ENCODE measurements at places on chromosomes 1 and 21. TPM values are rescaled to one million over a fixed set of nuclear protein-coding genes. Genes with fewer than 3 reads are reported as not detected.

Gene EVA1C
- polyA plus RNA-seq: 46.6 TPM

Gene ALG6
- 14.2 TPM for polyA plus RNA-seq

Gene KCNJ15
- polyA plus RNA-seq: 0.63 TPM

Gene NBPF20
- 1.3 TPM for polyA plus RNA-seq

Gene MYBPH
- 0.04 TPM for polyA plus RNA-seq

Gene TMEM82
- polyA plus RNA-seq: not detected

Gene FCRL2
- 0.12 TPM for polyA plus RNA-seq

DNA sequence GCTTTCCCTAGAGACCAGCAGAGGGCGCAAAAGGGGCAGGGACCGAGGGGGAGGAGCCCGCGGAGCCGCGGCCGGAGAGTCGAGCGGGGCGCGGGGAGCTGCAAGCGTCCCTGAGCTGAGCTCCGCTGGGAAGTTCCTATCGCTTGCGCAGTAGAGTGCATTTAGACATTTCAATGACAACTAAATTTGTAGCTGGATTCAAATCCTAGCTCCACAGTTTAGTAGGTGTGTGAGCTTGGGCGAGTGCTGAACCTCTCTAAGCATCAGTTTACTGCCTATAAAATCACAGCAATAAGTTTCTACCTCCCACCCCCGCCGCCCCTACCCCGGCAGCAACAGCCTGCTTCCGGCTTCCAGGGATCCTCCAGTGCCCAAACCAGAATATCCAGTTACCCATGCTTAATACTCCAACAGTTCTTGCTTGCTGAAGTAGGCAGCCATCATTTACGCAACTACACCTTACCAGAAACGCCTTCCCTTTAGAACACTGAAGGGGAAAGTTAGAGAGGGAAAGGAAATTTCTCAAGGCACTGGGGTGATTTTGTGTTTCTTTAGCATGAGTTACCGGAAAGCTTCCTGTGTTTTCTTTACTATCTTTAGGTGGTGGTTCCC is 9.1 kb downstream of the TLR5 start:
- peak; percentile 89 for DNase-seq
- peaks cover 11% of the 10 kb centered on the region for H3K4me1 ChIP-seq
- H3K27ac ChIP-seq: peak overlapping the region; percentile 58
- H3K4me3 ChIP-seq: peak overlapping the region; percentile 41
- no peaks in the 10 kb centered on the region for H3K27me3 ChIP-seq
- H3K36me3 ChIP-seq: no peaks in the 10 kb centered on the region

DNA sequence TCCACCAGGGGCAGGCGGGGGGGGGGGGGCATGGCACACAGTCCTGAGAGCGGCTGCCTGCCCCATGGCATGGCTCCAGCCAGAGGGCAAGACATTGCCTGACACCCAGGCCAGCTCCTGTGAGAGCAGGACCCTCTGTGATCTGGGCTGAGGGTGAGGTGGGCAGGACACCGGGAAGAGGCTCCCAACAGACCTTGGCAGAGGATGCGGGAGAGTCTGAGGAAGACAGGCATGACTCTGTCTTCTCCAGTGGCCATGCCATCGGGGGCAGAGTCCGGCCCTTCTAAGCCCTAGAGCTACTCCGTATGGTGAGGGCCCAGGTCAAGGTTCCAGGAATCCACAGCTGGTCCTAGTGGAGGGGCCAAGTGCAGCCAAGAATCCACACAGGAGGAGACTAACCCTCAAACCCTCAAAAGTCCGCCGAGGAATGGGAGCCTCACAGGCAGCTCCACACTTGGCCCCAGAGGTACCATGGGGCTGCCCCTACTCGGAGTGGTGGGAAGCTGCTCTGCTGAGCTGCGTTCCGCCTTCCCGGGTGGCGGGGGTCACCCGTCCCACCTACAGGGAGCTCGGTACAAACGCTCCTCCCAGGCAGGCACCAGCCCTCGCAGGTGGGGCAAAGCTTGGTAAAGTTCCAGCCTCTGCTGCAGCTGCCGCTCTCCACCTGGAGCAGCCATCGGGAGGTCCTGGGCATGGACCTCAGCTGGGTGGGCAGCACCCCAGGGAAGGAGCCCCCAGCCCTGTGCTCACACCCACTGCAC is 6.5 kb downstream of the ACTRT2 start:
- H3K27me3 ChIP-seq: no peaks in the 10 kb centered on the region
- no peaks in the 10 kb centered on the region for H3K4me1 ChIP-seq
- DNase-seq: no peak

GRCh38 chr1:245433561-245433960 is 278.8 kb downstream of the KIF26B start:
- no peaks in the 10 kb centered on the region for H3K36me3 ChIP-seq
- H3K4me3 ChIP-seq: no peak overlapping the region
- no peak overlapping the region for H3K27ac ChIP-seq
- H3K4me1 ChIP-seq: no peaks in the 10 kb centered on the region
- DNase-seq: no peak
- H3K27me3 ChIP-seq: no peaks in the 10 kb centered on the region

DNA sequence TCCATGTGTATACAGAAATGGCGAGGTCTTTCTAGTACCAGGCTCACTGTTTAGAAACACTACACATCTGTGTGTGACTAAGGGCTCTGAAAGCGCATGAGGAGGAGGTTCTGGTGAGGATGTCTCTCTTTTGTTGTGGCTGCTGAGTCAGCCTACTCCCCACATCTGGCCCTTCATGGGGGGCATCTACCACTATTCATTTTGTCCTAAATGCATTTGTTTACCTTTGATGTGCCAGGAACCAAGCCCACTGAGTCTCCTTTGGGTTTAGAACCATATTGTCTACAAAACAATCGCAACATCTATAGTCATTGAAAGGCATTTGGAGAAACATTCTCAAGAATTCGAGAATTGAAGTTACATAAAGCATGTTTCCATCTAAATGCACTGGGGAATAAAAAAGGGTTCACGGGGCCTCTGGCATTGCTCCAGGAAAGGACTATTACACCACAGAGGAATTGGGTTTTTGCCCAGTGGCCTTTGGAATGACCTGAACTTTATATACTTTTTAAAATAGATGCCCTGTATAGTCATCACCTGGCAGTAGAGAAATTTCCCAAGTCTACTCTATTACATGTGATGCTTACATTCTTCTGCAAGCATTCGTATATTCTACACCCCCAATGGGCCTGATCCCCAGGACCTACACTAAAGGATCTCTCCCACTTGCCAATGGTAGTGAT is 35.1 kb upstream of the ADORA3 start:
- DNase-seq: no peak
- H3K27me3 ChIP-seq: no peaks in the 10 kb centered on the region
- no peaks in the 10 kb centered on the region for H3K4me1 ChIP-seq
- no peak overlapping the region for H3K4me3 ChIP-seq
- no peaks in the 10 kb centered on the region for H3K36me3 ChIP-seq

DNA sequence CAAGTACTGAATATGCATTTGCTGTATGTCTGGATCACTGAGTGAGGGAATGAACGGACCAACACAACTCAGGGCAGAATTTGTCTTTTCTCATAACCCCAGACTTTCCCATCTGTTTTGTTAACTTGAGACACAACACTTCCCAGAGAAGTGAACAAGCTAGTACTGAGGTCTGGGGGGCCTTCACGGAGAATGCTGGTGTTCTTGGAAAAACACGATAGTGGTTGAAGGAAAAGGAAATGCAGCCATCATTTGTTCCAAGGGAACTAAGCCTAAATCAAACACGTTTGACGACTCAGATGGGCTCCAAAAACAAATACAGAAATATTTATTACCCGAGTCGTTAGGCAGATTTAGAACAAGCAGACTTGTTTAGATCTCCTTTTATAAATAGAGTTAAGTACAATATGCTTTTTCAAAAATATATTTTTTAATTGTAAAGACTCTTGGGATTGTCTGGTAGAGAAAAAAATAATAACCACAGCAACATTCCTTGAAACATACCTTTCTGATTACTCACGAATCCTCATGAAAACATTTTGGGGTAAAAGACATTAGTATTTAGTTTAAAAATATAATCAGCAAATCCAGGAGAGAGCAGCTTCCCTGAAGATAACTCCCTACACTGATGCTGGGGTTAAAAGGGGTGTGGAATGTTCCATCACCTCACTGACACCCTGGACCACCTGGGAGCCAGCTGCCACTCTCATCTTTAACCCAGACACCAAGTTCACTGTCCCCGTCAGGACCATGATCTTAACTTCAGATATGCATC is 427.7 kb upstream of the RUNX1 start:
- H3K27ac ChIP-seq: no peak overlapping the region
- peaks cover 8% of the 10 kb centered on the region for H3K4me1 ChIP-seq
- no peaks in the 10 kb centered on the region for H3K36me3 ChIP-seq
- no peaks in the 10 kb centered on the region for H3K27me3 ChIP-seq
- no peak for DNase-seq

DNA sequence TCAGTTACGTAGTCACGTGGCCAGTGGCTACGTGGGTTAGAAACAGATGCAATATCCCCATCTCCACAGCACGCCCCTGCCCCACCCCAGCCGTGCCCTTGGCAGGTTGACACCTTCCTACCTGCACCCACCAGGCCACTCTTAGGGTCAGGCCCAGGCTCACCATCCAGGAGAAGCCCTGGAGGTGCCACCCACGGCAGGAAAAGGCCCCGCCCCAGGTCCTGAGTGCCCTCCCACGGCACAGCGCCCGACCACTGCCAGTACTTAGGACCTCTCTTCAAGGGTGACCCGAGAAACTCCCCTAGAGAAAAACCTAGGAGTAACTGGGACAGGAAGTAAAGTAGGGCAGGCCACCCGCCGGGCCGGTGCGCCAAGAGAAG is 1.5 kb downstream of the C1orf35 start:
- H3K36me3 ChIP-seq: no peaks in the 10 kb centered on the region
- H3K4me1 ChIP-seq: peaks cover 2% of the 10 kb centered on the region
- H3K4me3 ChIP-seq: peak overlapping the region; percentile 89

GRCh38 chr21:36966821-36967768 is 626 bp upstream of the HLCS start:
- H3K27ac ChIP-seq: peak overlapping the region; percentile 85
- no peaks in the 10 kb centered on the region for H3K36me3 ChIP-seq
- DNase-seq: peak; percentile 63
- peaks cover 5% of the 10 kb centered on the region for H3K4me1 ChIP-seq

GRCh38 chr1:96355521-96355920 is 366.1 kb upstream of the PTBP2 start:
- no peaks in the 10 kb centered on the region for H3K36me3 ChIP-seq
- no peaks in the 10 kb centered on the region for H3K27me3 ChIP-seq
- no peak overlapping the region for H3K4me3 ChIP-seq
- H3K27ac ChIP-seq: no peak overlapping the region
- no peaks in the 10 kb centered on the region for H3K4me1 ChIP-seq

DNA sequence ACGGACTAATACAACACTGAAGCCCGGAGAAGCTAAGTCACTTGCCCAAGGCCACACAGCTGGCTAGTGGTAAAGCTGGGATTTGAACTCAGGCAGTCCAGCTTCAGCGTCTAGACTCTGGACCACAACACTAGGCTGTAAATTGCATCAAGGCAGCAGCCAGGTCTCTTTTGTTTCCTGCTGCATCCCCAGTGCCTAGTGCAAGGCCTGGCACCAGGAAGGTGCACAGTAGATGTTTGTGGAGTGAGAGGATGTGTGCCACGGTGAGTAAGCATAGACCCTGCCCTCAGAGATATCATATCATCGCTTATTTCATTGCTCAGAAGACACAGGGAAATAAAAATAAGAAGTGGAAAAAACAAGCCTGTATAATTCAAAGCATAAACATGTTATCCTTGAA is 40.9 kb downstream of the IGSF21 start:
- no peaks in the 10 kb centered on the region for H3K36me3 ChIP-seq
- no peak for DNase-seq
- no peaks in the 10 kb centered on the region for H3K4me1 ChIP-seq
- no peak overlapping the region for H3K27ac ChIP-seq

DNA sequence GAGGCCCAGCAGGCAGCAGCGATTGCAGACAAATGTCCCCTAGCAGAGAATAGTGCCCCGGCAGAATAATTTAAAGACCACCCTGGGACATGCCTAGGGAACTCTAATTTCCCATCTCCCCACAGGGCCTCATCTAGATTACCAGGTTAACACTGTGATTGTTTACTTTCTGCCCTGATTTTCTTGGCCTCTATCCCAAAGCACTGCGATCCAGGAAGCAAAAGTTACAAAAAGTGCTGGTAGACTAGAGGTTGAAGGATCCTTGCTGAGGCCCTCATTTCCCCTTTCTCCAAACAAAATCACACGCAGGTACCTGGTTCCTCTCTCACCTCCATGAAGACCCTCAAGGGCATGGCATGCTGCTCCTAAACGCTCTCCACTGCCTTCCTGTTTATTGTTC is 229.7 kb downstream of the C1orf94 start:
- H3K27me3 ChIP-seq: no peaks in the 10 kb centered on the region
- H3K27ac ChIP-seq: no peak overlapping the region
- H3K36me3 ChIP-seq: no peaks in the 10 kb centered on the region
- DNase-seq: no peak
- no peak overlapping the region for H3K4me3 ChIP-seq
- no peaks in the 10 kb centered on the region for H3K4me1 ChIP-seq

DNA sequence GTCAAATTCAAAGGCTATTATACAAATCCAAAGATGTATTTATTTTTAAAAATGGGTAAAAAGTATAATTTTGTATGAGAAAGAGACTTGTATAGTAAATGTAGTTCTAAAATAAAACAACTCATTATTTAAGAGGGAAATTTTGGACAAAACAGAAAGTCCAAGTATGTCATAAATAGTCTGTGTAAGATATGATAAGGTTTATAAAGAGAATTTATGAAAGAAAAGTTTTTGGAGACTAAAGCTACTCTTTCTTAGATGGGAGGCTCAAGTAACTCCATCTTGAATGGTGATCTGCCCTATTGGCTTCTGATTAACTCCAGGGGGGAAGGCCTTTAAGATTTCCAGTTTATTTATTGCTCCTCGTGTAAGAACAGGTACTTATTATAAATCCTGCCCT is 14.7 kb upstream of the OR2T27 start:
- H3K4me3 ChIP-seq: no peak overlapping the region
- no peaks in the 10 kb centered on the region for H3K27me3 ChIP-seq
- no peaks in the 10 kb centered on the region for H3K36me3 ChIP-seq
- no peak for DNase-seq

- H3K27me3 ChIP-seq: no peaks in the 10 kb centered on the region
- H3K4me3 ChIP-seq: no peak overlapping the region
- H3K4me1 ChIP-seq: peaks cover 8% of the 10 kb centered on the region
- H3K36me3 ChIP-seq: no peaks in the 10 kb centered on the region
Measured at GRCh38 chr1:115648717-115649691, 7.2 kb downstream of the VANGL1 start.

DNA sequence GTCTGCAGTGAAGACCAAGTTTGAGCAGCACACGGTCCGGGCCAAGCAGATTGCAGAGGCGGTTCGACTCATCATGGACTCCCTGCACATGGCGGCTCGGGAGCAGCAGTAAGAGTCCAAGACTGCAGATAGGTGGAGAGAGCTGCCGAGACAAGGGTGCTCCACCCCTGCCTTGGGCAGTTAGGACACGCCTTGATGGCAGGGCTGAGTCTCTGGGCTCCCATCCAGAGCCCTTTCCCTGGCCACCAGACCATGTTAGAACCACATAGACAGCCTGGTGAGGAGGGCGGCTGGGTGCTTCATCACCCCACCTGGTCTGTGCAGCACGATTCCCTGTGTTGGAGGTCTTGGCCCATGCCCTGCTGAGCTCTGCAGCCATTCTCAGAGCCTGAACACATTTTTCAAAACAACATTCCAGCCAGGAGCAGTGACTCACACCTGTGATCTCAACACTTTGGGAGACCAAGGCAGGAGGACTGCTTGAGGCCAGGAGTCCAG is 17.3 kb upstream of the MIIP start:
- no peak for DNase-seq
- H3K4me3 ChIP-seq: no peak overlapping the region
- no peaks in the 10 kb centered on the region for H3K4me1 ChIP-seq

Data from ovary (tissue), 10 donors.